ENCODE measurements at places on chromosomes 1 and 21.

DNA sequence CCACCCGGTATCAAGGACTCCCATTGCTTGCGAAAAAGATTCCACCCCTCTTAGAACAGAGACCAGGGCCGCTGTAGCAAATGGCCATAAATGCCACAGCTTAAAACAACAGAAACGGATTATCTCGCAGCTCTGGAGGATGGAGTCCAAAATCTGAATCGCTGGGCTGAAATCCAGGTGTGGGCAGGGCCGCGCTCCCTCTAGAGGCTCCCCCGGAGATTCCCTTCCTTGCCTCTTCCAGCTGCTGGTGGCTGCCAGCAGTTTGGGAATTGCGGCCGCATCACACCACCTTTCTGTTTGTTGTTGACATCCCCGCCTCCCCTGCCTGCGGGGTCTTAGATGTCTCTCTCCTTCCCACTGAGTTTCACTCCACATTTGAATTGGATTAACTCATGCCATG, 15.6 kb downstream of the PDE9A start:
- no peaks in the 10 kb centered on the region for H3K36me3 ChIP-seq
- no peak for DNase-seq
- peaks cover 5% of the 10 kb centered on the region for H3K4me1 ChIP-seq

GRCh38 chr21:16125274-16125673, 395.5 kb downstream of the USP25 start:
- no peaks in the 10 kb centered on the region for H3K4me1 ChIP-seq
- no peak for DNase-seq
- H3K27me3 ChIP-seq = no peaks in the 10 kb centered on the region
- no peaks in the 10 kb centered on the region for H3K36me3 ChIP-seq
- H3K4me3 ChIP-seq = no peak overlapping the region

DNA sequence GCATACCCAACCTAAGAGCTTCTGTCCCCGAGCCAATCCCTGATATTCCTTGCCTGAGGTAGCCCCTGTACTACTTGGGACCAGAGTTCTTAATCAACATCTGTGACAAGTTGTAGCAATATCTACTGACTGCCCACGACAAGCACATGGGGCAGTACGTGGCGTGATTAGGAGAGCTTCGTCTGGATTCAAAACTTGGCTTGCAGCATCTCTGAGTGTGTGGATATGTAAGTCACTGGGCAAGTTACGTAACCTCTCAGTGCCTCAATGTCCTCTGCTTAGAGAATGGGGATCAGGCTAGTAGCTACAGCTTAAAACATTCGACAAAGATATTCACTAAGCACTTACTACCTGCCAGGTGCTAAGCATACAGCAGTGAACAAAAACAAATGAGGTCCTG, 5.0 kb downstream of the HSPG2 start:
- no peaks in the 10 kb centered on the region for H3K27me3 ChIP-seq
- DNase-seq = no peak
- H3K36me3 ChIP-seq = no peaks in the 10 kb centered on the region
- no peak overlapping the region for H3K27ac ChIP-seq
- H3K4me1 ChIP-seq = peaks cover 19% of the 10 kb centered on the region

- no peak overlapping the region for H3K27ac ChIP-seq
- H3K36me3 ChIP-seq = peaks cover 40% of the 10 kb centered on the region
- H3K4me3 ChIP-seq = no peak overlapping the region
- DNase-seq = no peak
- no peaks in the 10 kb centered on the region for H3K27me3 ChIP-seq
- H3K4me1 ChIP-seq = no peaks in the 10 kb centered on the region
Measured at GRCh38 chr21:34790341-34790740, 121.5 kb downstream of the CLIC6 start.

- no peak overlapping the region for H3K4me3 ChIP-seq
- H3K4me1 ChIP-seq = peaks cover 16% of the 10 kb centered on the region
- peak; percentile 24 for DNase-seq
- no peak overlapping the region for H3K27ac ChIP-seq
Measured at GRCh38 chr1:9121496-9122409, 7.1 kb downstream of the GPR157 start.

DNA sequence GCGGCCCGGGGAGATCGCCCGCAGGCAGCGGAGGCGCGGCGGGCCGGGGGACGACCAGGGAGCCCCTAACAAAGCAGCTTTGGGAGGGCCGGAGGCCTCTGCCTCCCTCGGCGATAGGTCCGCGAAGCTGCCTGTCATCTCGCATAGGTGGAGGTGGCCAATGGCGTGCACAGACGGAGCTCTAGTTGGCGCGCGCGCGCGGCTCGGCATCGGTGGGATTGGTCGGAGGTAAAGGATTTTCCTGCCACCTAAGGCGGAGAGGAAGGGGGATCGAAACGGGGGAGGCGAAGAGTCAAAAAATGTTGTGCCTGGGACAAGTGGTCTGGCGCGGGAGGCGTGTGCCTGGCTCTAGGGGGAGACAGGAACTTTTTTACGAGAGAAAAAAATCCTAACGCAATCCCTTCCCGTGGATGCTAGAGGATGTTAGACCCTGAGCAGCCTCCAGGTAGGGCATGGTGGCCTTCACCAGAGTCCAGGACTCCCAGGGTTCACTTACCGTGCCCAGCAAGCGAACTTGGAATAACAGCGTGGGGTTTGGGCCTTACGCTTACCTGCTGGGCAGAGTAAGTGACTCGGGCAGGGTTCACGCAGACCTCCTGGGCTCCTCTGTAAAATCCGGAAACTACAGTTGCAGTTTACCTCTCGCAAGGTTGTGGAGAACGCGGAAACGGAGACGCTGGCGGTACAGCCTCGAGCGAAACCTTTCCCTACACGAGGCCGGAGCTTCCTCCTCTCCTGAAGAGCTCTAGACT, 99.9 kb upstream of the SOD1 start:
- H3K4me3 ChIP-seq = peak overlapping the region; percentile 61
- H3K27me3 ChIP-seq = peaks cover 11% of the 10 kb centered on the region
- peaks cover 30% of the 10 kb centered on the region for H3K4me1 ChIP-seq
- H3K36me3 ChIP-seq = no peaks in the 10 kb centered on the region

DNA sequence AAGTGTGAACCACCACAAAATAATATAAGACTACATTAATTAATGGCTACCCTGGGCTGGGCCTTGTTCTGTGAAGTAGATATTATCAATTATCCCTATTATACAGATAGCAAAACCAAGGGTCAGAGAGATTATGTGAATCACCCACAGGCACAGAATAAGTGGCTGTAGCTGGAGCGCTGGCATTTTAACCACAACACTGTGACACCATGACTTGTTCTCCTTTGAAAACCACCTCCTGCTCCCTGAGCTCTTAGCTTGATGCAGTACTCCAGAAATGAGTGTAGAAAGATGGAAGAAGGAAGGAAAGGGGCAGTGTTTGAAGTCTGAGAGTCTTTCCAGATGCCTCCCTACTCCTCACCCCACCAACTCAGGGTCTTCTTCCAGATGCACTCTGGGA, 29.5 kb upstream of the JUN start:
- H3K4me1 ChIP-seq = peaks cover 47% of the 10 kb centered on the region
- no peaks in the 10 kb centered on the region for H3K36me3 ChIP-seq
- peak overlapping the region; percentile 48 for H3K27ac ChIP-seq
- no peak overlapping the region for H3K4me3 ChIP-seq
- no peak for DNase-seq

DNA sequence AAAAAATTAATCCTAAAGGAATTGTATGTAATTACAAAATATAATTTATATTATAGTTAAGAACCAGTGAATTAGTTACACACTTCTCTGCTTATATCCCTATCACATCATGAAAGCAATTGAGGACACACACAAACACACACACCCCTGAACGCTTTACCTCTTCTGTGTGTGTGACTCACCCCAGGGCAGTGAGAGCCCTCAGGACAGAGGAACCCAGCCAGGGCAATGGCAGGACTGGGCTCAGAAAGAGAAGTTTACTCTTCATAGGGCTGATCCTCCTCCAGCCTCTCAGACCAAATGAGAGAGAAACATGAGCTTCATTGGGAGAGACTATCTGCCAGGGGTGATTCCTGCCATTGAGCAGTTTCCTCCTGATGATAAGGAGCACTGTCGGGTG, 38.1 kb downstream of the SLC44A3 start:
- H3K4me1 ChIP-seq = peaks cover 9% of the 10 kb centered on the region
- H3K4me3 ChIP-seq = no peak overlapping the region
- no peak overlapping the region for H3K27ac ChIP-seq

GRCh38 chr1:169884634-169885033, 9.1 kb downstream of the SCYL3 start:
- no peak for DNase-seq
- H3K27me3 ChIP-seq = no peaks in the 10 kb centered on the region
- H3K4me3 ChIP-seq = no peak overlapping the region
- H3K36me3 ChIP-seq = peaks cover 51% of the 10 kb centered on the region

DNA sequence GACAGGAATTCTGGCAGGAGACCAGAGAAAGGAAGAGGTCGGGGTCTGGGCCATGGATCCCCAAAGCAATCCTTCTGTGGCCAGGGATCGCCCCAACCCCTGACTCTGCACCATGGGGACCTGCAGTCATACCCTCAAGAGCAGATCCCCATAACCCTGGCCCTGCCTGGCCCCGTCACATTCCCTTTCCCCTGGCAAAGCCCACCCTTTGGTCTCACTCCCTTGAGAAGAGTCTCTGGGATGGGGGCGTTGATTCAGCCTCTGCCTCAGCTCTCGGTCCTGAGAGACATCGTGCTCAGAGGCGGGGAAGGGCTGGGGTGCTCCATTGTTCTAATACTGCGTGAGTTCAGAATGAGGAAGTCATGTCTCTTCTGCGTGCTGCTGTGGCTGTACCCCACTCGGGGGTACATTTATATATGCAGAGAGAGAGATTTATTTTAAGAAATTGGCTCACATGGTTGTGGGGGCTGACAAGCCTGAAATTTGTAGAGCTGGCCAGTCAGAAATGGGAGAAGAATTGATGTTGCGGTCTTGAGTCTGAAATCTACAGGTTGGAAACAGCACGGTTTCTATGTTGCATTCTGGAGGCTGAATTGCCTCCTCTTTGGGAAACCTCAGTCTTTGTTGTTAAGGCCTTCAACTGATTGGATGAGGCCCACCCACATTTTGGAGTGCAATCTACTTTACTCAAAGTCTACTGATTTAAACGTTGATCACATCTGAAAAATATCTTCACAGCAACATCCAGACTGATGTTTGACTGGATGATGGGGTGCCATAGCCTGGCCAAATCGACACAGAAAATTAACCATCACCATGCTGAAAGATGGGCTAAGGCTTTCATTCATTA, 4.2 kb upstream of the PADI2 start:
- DNase-seq = no peak
- peaks cover 11% of the 10 kb centered on the region for H3K27me3 ChIP-seq
- H3K4me3 ChIP-seq = no peak overlapping the region
- H3K36me3 ChIP-seq = no peaks in the 10 kb centered on the region

Data from CD4-positive, alpha-beta T cell (primary cell).